ENCODE measurements at places on chromosomes 13 and 19.
A peak's percentile ranks its signal among the peaks of the same experiment; 100 is the strongest.

- no peak for DNase-seq
These were observed 7.1 kb upstream of the DOCK6 start for GRCh38 chr19:11269408-11269807.

DNA sequence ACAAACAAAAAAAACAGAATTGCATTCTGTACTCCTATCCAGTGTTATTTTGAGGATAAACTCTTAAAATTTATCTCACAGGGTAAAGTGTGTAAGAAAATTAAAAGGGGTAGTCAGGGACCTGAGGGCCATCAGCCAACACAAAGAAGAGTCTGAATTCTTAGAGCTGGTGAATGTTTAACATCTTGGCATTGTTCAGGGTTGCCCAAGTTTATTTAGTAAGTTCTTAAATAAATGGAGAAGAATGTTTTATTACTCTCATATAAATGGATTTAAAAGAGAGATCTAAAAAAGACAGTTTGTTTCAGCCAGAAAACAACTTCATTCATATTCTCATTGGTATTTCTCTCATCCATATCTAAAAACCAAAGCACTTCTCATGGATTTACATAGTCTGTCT is 171.7 kb downstream of the LACC1 start:
- DNase-seq: no peak

DNA sequence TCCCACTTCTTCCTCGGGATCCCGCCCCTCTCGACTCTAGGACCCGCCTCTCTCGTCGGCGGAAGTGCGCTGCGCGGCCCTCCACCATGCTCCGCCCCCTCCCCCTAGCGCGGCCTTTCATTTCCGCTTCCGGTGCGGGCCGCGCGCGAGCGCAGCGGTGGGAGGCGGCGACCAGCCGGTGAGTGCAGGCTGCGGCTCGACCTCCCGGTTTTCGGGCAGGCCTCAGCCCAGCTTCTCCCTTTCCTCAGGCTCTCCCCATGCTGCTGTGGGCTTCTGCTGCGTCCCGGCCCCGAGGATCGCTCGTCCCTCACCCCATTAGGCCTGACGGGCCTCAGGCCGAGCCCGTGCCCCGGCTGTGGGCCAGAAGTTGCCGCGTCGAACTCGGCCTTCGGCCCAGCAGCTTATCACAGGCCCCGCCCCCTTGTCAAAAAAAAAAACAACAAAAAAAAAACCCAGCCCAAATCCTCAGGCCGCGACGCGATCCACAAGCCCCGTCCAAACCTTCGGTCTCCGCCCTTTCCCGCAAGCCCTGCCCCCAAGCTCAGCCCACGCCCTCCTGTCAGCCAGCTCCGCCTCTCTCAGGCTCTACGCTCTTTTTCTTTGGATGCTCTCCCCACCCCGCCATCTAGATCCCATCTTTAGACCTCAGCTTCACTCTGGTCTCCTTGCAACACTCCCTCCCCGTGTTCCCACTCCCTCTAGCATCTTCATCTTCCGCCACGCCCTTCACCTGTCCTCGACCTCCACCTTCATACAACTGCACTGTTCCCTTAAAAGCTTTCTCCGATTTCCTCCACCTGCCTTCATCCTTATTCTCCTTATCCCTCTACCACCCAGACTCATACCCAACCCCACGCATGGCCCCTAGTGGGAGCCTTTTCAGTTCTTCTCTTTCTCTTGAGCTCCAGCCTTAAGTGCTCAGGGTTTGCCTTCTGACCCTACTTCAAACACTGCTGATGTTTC is at the start of gene CLASRP:
Gene CLASRP, plus strand, starts transcription at position 115 of the 963 bp plus-strand sequence. CDS start 1,168 bp downstream, outside the sequence.
- peak; percentile 86 for DNase-seq

DNA sequence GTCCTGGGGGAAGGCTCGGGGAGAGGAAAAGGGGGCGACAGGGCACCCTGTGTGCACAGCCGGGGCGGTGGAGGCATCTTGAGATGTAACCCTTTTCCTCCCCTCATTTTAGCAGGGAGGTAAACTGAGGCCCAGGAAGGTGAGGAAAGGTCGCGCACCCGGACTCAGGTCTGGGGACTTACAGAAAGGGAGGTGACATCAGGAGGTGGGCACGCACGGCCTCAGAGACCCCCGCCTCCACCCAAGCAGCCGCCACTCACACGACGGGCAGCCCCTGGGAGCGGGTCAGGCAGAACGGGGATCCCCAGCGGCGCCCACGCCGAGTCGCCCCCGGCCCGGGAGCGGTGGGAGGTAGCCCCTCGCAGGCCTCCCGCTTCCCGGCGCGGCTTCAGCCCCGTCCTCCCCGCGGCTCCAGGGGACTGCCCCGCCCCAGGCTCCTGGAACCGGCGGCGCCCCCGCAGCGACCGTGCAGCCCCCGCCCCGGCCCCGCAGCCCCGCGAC is 477 bp downstream of the PIP5K1C start:
- DNase-seq: no peak

DNA sequence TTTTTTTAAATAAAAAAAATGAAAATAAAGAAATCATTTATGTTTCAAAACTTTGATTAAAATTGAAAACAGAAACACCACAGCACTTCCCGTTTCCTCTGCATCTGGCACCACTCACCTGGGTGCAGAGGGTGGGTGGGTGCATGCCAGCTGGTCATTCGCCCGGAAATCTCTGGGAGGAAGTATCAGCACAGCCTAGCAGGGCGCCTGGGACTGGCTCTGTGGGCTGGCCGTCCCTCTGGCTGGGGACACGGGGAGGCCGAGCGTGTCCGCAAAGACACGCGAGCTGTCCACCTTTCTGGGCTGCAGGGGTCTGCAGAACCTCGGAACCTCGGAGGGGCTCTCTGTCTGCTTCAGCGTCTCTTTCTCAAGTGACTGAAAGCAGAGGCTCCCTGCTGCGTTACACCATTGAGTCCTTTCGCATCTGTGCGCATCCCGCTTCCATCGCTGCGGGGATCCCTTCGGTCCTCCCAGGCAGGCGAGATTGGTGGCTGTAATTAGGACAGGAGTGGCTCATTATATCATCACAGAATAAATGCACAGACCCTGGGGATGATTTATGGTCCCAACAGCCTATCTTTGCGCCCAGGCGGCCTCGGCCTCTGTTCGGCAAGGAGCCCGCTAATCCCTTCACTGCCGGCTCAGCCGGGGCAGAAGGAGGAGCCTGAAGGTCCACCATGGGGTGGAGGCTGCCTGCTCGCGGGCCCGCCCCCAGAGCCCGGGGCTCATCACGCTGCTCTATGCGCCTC is 17.2 kb downstream of the CRTC1 start:
- DNase-seq: peak; percentile 64

DNA sequence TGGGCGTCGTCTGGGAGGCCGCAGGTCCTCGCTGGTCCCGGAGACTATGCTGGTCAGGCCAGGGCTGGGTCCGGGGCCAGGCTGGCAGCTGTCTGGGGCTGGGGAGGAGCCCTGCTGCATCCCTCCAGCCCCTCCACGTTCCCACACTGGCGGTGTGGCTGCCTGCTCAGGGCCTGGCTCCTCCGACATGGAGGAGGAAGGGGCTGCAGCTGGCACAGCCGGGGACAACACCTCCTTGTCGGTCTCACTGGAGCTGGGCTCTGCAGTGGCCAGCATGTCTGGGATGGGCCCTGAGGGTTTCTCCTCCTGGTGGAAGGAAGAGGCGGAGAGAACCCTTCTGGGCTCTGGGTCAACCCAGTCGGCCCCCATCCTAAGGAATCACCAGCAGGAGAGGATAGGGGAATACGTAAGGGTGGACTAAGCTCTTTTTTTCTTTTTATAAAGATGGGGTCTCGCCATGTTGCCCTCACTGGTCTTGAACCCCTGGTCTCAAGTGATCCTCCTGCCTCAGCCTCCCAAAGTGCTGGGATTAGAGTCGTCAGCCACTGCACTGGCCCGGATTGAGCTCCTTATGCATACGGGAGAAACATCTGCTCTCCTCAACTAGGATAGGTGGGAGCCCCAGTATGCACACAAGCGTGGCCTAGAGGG is 806 bp downstream of the ZNF414 start:
- DNase-seq: no peak

GRCh38 chr13:114235697-114236096 is 1.0 kb downstream of the CDC16 start:
- DNase-seq: no peak

GRCh38 chr19:16127776-16128371 is 15.6 kb upstream of the HSH2D start:
- DNase-seq: no peak

GRCh38 chr13:48656608-48657007 is 2.9 kb downstream of the CYSLTR2 start:
- DNase-seq: no peak

GRCh38 chr13:73274147-73274546 is 215.3 kb downstream of the KLF5 start:
- no peak for DNase-seq
